ENCODE measurements at places on chromosomes 7 and 10.

- no peak for DNase-seq
Observed at GRCh38 chr7:12351843-12352242, 51.8 kb downstream of the VWDE start.

GRCh38 chr10:70084189-70084588 is 31.5 kb downstream of the MACROH2A2 start:
- no peak for DNase-seq

- DNase-seq: no peak
Observed at GRCh38 chr10:7084280-7085005, 326.4 kb downstream of the SFMBT2 start.

DNA sequence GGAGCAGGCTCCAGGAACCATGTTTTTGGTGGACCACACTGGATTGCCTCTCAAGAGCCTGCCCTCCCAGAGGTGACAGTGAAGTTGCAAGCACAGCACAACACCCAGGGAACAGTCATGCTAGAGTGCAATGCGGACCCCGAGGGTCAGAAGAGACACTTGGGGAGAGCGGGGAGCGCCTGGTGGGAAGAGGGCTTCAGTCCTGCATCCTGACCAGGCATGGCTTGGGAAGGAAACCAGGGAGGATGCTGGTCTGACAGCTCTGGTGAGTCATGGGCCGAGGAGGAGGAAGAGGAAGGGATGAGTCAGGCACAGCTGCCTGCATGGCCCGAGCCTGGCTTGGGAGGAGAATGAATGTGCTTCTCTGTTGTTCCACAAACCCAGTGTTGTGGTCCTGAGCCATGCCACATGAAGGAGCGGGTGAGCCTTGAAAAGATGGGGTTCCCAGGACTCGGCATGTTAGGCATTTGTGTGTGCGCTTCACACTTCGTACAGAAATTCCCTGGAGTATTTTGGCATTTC is 29.5 kb upstream of the ANKRD2 start:
- peak; percentile 54 for DNase-seq

GRCh38 chr7:130673066-130673465 is 4.5 kb upstream of the COPG2 start:
- no peak for DNase-seq

DNA sequence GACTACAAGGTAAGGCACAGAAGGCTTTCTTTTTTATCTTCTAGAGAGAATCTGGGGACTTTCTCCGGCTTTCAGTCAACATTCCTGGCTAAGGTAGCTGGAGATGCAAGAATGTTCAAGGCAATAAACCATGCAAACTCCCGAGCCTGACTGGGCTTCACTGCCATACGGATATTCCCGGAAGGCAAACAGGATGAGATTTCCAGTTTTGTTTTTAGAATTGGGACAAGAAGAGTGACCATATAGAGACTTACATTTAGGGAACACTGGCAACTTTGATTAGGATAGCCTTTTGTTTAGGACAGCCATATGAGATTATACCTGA is 269 bp downstream of the CALD1 start:
- no peak for DNase-seq

DNA sequence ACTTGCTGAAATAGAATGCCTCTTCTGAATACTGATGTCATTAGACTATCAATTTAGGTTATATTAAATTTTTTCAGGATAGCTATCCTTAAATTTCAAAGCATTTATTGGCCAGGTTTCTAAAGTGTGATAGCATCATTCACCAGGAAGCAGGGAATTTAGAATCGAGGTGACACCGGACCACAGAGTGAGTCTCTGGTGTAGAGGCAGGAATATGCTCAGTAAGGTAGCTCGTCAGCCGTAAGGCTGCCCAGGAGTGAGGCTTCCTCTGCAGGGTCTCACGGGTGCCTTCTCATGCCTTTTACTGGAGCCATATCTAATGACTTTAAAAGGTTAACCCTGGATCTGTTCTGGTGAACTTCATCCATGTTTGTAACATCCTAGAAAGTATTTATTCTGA is 170.8 kb upstream of the KLF14 start:
- DNase-seq: no peak

GRCh38 chr7:55464422-55464821 is 99.3 kb downstream of the LANCL2 start:
- no peak for DNase-seq

DNA sequence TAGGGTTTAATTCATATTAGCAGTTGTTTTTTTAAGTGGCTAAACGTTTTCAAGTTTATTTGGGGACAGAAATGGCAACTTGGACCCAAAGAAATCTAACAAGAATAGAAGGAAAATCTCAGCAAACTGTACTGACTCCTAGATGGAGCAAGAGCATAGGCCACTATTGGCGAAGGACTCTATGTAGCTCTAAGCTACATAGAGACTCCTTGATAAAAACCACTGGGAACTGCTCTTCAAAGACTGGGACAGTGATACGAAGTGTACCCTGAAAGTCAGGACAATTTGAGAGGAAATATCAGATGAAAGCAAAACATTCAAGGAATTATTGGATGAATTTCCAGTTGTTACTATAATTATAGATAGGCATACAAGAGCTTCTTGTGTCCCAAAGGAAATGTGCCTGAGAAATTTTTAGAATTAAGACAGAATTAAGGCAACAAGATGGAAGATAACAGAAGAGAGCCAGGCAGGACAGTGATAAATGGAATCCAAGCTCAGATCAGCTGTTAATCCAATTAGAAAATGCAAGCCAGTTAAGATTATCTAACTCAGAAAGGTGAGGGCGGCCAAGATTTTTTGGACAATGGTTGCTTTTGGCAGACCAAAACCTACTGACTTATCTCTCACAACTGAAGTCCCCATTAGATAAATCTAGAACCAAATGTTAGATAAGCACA is 103.7 kb upstream of the IFRD1 start:
- no peak for DNase-seq

- no peak for DNase-seq
Observed at GRCh38 chr7:33487998-33488682, 358.8 kb downstream of the BBS9 start.

DNA sequence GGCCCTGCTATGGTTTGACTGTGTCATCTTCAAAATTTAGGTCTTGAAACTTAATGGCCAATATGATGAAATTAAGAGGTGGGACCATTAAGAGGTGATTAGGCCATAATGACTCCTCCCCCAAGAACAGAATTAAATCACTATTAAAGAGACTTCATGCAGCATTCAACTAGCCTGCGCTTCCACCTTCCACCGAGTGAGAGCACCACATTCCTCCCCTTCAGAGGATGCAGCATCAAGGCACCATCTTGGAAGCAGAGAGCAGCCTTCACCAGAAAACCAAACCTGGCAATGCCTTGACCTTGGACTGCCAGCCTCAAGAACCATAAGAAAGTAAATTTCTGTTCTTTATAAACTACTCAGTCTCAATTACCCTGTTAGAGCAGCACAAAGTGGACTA is 371.1 kb upstream of the NFE2L3 start:
- no peak for DNase-seq
